Fibroblast of skin of back (primary cell): ENCODE measurements at places on chromosomes 11 and 22.

DNA sequence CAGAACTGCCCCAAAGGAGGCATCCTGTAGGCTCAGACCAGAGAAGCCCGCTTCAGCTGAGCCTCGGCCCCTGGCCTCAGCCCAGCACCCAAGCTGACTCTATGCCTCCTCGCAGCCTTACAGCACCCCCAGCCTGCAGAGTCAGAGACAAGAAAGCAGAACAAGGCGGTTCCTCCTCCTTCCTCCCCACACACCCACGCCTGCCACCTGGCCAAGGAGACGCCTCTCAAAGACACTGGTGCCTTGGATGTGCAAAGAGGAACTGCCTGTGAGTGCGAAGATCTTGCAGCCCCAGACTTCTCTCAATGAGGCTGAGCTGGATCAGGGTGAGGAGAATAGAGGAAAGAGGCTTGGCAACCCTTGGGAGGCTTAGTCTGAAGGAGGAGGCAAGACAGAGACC is 60.2 kb downstream of the PDE2A start:
- no peak for DNase-seq

DNA sequence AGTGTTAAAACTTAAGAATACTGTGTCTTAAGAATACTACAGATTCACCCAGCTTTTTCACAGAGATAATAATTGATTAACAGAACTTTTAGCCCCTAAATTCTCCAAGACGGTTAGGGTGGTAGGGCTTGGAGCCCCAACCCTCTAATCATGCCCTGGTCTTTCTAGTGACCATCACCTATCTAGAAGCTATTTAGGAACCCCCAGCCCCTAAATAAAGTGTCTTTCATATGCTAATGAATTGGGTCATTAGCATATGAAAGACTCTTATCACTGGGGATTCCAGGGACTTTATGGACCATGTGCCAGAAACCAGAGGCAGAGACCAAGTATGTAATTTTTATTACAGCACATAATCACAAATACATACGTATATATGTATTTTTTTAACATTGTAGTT is 999.7 kb upstream of the RAG2 start:
- DNase-seq, result no peak

DNA sequence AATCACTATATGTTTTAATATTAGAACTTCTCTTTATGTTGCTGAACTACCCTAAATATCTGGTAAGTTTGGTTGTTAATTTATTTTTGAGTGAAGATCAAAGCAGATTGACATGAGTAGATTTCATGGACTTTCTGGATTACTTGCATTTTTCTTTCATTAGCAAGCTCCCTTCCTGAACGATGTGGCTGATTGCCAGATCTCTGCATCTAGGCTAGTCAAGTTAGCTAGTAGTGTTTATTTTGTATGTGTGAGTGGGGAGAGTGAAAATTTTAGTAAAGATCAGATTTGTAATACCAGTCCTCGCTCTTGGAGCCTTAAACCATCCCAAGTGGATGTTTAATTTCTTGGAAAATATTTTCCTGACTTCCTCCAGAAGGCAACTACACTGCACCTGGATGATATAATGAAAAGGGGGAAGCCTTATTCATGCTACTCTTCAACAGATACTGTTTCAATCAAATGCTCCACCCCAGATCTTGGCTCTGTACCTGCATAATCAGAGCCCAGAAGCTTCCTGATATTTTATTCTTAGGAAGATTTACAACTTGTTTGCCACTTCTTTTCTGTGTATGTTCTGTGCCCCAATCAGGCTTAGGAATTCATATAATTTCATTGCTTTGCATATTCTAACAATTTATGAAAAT is 143.2 kb upstream of the GRIA4 start:
- DNase-seq, result peak; percentile 53

GRCh38 chr11:97979741-97980140 is 1041.0 kb upstream of the CNTN5 start:
- peak; percentile 37 for DNase-seq

- peak; percentile 94 for DNase-seq
These were observed 11.1 kb upstream of the MYH9 start for GRCh38 chr22:36398601-36399471.

DNA sequence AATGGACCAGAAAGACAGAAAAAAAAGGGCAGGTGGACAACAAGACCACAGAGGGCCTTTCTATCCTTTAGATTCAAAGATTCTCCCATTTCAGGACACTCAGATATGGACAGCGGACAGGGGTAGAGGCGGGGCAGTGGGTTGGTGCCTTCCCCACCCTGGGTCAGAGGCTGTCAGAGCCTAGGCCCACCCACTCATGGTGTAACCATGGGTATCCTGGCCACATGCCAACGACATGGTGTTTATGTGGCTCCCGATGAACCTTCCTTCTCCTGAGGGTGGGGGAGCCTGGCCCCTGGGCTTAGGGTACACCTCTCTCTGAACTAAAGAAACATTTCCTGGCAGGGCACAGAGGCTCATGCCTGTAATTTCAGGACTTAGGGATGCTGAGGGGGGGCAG is 14.3 kb upstream of the P2RY2 start:
- DNase-seq, result no peak

DNA sequence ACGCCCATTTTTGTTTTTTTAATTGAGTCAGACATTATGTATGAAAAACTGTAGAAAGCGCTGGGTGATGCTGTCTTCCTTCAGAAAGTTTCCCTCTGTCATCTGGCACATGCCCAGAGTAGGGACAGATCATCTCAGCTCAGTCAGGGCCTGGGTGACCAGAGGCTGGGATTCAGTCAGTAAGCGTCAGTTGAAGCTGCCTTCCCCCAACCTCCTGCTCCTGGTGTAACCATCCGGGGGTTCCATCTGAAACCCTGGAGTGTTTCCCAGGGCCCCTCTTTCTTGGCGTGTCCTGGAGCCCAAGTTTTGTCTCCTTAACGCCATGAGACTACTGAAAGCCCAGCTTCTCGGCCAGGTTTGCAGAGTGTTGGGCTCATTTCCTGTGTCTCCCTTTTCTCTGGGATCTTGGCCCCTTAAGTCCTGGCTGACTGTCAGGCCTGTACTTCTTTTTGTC is 10.7 kb downstream of the PPFIA1 start:
- DNase-seq, result peak; percentile 89

GRCh38 chr11:121538054-121538453 is 85.3 kb upstream of the SORL1-AS1 start:
- DNase-seq, result no peak

DNA sequence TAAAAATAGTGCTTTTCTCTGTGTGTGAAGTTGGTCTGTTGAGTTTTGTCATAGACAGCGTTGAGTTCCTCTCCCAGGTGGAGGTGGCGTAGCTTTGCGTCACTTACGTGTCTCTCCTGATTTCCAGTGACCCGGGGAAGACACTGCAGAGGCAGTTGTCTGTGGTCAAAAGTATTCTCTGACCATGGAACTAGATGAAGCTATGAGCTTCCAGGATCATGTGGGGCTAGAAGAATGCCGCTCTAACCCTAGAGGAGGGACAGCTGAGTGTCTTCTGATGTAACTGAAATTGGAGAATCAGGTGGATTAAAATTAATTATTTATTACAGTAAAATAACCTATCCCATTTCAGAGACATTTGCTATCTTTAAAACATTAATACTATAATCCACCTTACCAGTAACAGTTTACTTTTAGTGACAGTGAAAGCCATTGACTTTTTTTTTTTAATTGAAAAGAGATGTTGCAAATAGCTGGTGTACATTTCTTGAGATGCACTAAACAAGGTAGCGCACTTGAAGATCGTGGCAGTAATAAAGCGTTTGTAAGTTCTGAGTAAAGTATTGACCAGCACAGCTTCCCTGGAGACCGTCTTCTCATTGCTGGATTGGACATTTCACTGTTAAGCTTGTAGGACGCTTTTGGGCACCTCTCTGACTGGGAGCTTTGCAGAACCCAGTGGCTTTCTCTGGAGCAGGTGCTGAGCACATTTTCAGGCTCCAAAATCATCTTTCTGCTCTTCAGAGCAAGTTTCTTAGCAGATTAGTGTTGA is 9.7 kb downstream of the CAT start:
- no peak for DNase-seq

GRCh38 chr11:67293090-67293489 is 4.0 kb downstream of the ANKRD13D start:
- DNase-seq, result peak; percentile 42

GRCh38 chr11:38640854-38641253 is 2042.8 kb upstream of the RAG2 start:
- DNase-seq, result no peak

- DNase-seq, result no peak
These were observed 62.1 kb upstream of the ARHGAP20 start for GRCh38 chr11:110774138-110775014.

GRCh38 chr11:79212741-79213190 is 228.1 kb downstream of the TENM4 start:
- no peak for DNase-seq

- no peak for DNase-seq
These were observed 50.2 kb downstream of the XKR3 start for GRCh38 chr22:16774911-16775500.

- no peak for DNase-seq
These were observed 68.3 kb upstream of the CTSC start for GRCh38 chr11:88405853-88406252.

GRCh38 chr11:7840578-7840977 is 43.8 kb upstream of the OR5P2 start:
- no peak for DNase-seq

- no peak for DNase-seq
These were observed 6.7 kb downstream of the XKR3 start for GRCh38 chr22:16818538-16818937.

DNA sequence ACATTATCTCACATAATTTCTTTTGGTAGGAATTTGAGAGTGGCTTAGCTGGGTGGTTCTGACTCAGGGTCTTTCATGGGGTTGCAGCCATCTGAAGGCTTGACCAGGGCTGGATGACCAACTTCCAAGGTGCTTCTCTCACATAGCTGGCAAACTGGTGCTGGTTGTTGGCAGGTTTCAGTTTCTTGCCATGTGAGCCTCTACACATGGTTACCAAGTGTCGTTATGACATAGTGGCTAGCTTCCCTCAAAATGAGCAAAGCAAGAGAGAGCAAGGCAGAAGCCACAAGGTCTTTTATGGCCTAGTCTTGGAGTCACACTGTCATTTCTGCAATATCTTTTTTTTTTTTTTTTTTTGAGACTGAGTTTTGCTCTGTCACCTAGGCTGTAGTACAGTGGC is 4.2 kb upstream of the TFIP11 start:
- no peak for DNase-seq

DNA sequence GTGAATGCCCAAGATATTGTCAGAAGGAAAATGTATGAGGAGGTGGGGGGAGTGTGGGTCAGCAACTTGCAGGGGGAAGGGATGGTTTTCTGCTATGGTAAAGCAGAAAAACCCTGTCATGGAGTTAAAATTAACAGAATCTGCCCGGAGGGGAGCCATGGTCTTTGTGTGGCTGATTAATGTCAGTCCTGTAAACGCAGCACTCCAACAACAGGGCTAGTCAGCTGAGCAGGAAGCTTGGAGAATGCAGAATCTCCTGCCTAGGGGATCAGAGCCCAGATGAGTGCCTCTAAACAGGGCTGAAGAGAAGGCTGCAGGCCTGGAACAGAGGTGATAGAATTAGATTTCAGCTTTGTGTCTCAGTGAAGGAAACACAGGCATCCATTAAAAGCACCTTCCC is 140.9 kb upstream of the MTNR1B start:
- DNase-seq, result no peak

- DNase-seq, result no peak
These were observed 2.2 kb downstream of the PLEKHB1 start for GRCh38 chr11:73648571-73649046.

DNA sequence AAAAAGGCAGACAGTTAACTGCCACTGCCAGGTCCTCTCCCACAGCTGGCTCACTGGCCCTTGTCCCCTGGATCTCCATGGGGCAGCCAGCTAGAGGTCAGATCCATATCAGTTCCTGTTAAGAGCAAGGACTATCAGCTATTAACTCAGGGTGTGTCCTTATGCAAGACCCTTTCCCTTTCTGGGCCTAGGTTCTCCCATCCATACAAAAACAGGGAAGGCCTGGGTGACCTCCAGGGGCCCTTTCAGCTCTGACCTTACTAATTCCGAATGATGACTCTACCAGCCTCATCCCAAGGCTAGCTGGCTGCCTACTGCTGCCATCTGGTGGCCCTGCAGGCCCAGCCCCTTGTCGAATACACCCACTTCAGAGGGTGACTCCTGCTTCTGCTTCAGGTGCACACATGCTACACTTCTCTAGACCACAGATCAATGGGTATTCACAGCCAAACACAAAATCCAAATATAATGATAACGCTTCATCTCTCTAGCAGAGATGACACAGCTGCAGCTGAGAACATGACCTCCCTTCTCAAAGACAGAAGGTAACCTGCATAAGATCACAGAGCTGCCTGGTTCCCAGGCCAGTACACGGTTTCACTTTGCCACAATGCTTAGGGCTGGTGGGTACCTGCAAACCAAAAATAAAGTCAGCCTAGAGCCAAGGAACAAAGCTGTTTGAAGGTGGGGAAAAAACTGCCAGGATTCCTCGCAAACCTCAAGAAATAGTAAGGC is 34.1 kb downstream of the SERGEF start:
- DNase-seq, result peak; percentile 46

GRCh38 chr22:49425356-49425755 is 402.3 kb downstream of the BRD1 start:
- peak; percentile 53 for DNase-seq

GRCh38 chr11:26867286-26867685 is 126.6 kb upstream of the FIBIN start:
- DNase-seq, result no peak

- no peak for DNase-seq
These were observed 30.7 kb downstream of the NADSYN1 start for GRCh38 chr11:71483692-71484091.

DNA sequence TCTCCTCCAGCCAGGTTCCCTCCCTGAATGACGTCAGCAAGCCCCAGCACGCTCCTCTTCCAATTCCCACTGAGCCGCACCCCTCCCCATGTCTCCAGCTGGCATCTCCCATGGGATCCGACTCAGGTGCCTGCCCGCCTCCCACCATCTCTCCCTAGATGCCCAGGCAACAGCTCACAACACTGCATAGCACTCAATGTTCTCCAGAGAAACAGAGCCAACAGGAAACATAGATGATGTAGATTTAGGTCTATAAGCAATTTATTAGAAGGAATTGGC is 532.3 kb downstream of the BRD1 start:
- DNase-seq, result no peak

DNA sequence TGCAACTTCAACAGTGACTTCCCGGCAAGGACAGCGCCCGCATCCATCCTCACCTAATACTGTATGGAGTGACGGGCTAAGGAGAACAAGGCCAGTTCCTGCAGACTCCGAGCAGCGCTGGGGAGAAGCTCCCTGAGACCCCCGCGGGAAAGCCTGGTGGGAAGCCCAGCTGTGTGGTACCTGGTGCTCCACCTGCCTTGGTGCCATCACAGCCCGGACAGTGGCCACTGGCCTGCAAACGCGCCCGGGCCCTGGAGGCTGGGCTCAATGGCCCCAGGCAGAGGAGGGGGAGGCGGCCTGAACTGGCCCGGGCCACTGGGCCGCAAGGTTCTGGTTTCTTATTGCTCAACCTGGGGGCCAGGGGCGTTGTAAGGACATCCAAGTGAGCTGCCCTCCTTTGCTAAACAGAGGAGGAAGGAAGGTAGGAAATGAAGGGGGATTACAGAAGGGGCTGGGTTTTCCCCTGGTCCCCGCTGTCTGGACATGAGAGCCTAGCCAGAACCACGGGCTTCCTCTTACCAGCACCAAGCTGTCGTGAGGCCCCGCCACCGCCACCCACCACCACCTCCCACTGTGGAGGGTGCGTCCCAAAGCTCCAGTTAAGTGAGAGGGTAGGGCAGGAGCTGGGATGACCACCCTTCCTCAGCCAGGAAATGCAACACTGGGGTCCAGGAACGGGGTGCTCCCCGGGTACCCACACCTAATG is 8.5 kb upstream of the CDC42BPG start:
- no peak for DNase-seq

GRCh38 chr22:43993072-43993760 is 30.9 kb upstream of the PARVB start:
- DNase-seq, result peak; percentile 47
